ENCODE measurements at places on chromosomes 1 and 21. TPM values are rescaled to one million over a fixed set of nuclear protein-coding genes. Genes with fewer than 3 reads are reported as not detected.

DNA sequence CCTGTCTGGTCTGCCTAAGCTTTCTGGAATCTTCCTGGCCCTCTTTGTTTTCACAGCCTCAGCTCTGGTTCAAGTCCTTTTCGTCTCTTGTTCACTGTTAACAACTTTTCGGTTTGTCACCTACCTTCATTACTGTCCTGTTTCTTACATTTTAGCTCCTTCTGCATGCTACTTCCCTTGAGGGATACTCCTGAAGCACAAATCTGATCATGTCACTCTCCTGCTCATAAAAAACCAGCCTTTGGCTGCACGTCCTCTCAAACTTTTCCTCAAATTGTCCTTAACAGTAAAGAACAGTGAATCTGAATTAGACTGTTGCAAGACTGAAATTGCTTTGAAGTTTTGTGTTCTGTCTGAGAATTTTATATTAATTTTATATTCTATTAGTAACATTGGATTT, 3.3 kb downstream of the RAVER2 start:
- DNase-seq = no peak

GRCh38 chr1:35454616-35455015, 102.6 kb downstream of the KIAA0319L start:
- DNase-seq = no peak

- peak; percentile 61 for DNase-seq
Measured at GRCh38 chr21:31088474-31088751, 50.1 kb upstream of the KRTAP19-8 start.

The NR1I3 gene
- not detected for total RNA-seq

DNA sequence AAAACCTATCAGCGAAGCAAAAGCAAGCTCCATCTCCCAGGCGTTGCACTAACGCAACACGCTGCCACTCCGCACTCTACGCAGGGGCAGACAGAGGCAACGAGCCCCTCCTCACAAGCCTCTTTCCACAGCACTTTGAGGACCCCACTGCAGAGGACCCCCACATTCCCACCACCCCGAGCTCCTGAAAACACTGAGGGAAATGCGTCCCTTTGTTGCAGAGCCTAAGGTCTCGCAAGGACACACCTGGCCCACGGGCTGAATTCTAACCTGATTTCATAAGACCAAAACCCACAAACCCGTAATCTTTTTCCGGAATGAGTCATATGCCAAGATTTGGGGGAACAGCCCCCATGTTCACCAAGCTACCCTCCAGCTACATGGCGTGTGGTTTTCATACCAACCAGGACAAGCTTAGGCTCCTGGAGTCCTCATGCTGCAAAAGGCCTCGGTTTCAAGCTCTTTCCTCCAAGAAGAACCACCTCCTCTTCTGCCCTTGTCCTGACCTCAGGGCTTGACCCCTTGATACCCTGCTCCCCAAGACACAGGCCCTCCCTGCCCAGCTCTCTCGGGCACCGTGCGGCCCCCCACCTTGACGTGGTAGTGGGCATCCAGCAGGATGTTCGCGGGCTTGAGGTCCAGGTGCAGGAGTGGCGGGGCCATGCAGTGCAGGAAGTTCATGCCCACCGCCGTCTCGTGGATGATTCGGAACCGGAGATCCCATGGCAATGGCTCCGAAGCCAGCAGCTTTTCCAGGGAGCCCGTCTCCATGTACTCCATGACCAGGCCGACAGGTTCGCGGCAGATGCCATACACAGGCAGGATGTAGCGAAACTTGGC, 10.7 kb downstream of the RIPK4 start:
- no peak for DNase-seq

- no peak for DNase-seq
Measured at GRCh38 chr1:157056269-157056668, 10.7 kb upstream of the ARHGEF11 start.

DNA sequence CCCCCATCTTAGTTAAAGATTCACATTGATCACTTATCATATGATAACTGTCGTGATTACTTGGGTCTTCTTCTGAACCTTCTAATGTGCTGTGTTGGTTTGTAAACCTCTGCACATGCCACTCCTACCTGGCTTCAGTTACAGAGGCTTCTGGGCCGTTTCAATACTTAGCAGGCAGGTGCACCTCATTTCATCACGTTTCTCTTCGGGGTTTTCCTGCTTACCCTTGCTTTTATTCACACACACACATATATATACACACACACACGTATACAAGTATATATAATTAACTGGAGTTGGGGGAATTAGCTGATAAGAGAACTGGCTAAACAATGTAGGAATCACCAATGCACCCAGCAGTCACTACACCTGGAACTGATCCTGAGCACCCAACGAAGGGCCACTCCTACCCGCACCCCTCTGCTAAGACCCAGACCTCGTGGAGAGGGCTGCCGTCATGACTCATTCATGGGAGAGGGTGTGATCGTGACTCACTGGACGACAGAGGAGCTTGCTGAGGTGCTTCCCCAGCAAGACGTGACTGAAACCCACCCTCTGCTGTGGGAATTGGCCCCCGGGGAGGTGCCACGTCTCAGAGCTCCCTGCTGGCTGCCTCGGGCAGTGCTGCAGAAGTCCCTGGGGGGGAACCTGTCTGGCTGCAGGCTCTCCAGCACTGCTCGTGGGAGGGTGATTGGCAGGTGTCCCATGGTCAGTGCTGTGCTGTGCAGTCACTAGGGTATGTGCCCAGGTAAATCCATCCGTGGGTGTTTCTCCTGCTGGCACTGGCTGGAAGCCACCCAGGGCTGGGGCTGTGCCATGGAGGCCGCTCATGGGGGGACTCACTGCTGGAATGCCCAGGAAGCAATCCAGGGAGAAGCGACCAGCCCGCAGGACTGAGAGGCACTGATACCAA, 166.6 kb downstream of the DYRK1A start:
- no peak for DNase-seq

GRCh38 chr21:38577887-38578286, 79.6 kb upstream of the ERG start:
- no peak for DNase-seq

The ROR1 gene
- 94.3 TPM for total RNA-seq

- peak; percentile 54 for DNase-seq
Measured at GRCh38 chr1:54405898-54406293, 298 bp downstream of the SSBP3 start.

The SPATA45 gene
- not detected for total RNA-seq

The KIF14 gene
- 22.2 TPM for total RNA-seq

The TBX15 gene
- total RNA-seq = not detected

- DNase-seq = peak; percentile 18
Measured at GRCh38 chr1:176462674-176463378, at the start of gene PAPPA2. PAPPA2 (plus strand) TSS chr1:176463175; CDS start chr1:176556323, 93,148 bp downstream.

DNA sequence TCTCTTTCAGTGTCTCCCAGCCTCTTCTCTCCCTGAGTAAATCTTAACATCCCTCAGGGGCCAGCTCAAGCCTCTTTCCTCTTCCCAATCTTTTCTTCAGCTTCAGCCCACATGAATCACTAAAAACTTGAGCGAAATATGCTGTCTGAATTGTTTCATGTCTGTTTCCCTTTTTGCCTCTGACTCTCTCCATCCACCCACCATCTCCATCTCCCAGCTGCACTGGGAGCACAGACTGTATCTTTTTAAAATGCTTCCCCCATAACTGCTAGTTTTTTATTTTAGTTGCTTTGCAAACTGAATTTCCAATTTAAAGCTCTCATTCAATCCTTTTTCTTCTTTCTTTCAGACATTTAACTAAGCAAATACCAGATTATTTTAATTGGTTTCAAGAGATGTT, 3.0 kb upstream of the AHCTF1 start:
- no peak for DNase-seq

DNA sequence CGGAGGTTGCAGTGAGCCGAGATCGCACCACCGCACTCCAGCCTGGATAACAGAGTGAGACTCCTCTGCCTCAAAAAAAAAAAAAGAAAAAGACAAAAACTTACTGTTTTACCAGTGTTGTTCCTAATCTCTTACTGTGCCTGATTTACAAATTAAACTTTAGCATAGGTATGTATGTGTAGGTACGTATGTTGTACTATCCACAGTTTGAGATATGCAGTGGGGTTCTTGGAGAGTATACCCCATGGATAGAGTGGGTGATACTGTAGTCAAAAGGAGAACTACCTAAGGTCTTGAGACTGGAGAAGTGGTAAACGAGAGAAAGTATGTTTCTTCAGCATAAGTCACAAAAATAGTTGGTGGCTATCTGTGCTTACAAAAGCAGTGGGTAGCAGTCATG, 38.6 kb downstream of the RNF11 start:
- DNase-seq = no peak

DNA sequence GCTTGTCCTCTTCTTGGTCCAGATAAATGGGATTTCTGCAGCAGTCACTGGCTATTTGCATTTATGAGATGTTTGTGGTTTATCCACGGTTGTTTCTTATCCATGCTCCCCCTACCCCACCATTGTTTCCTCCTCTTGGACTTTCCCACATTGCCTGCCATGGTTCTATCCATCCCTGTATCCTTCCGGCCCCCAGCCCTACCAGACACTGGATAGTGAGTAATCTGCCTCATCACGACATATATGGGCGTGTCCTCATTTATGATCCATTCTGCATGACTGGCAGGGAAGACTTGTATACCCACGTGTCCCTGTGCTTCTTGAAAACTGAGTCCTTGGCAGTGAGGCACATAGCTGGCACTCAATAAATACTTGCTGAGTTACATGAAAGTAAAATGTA, 40.1 kb downstream of the CACNA1S start:
- no peak for DNase-seq

The OR2T35 gene
- total RNA-seq = not detected

DNA sequence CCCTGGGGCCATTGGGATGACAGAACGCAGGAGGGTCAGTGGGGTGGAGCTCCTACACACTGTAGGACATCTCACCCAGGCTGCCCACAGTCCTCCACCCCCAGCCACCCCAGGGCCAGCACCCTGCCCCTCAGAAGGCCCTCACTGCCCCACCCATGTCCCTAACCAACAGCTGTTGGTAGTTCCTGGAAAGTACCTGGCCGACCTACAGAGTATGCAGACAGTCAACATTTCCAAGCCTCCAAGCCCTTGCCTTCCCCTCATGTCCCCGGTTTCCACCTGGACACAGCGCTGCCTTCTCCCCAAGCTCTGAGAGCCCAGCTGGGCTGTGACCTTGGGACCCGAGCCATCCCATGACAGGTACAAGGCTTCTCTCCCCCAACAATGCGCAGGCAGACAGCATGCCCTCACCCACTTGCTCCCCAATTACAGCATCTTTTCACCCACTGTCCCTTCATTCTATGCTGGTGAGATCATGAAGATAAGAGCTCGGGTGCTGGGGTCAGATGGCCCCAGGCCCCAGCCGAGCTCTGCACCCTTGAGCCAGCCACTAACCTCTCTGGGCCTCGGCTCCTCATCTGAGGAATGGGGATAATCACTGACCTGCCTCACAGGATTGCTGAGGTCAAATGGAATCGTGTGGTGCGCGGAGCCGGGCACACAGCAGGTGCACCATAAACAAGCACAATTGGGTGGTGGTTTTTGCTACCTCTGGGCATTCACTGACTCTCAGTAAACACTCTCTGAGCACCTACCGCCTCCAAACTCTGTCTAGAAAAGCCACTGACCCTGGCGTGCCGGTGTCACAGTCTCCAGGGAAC, 11.2 kb downstream of the LAPTM5 start:
- DNase-seq = no peak

DNA sequence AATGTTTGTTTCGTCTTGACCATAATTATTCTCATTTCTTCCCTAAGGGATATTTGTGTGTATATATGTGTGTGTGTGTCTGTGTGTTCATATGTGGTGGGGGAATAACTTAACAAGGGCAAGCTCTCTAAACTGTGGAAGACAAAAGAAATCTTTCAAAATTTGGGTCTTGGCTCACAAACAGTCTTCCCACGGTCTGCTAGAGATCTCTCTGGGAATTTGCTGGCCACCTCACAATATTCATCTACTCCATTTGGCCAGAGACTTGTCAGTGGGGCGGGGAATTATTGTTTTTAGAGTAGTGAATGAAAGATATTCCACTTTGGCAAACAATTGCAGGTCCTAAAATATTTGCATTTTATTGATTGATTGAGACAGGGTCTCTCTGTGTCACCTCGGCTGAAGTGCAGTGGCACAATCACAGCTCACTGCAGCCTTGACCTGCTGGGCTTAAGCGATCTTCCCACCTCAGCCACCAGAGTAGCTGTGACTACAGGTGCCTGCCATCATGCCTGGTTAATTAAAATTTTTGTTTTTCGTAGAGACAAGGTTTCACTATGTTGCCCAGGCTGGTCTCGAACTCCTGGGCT, 8.0 kb upstream of the EIF2B3 start:
- DNase-seq = no peak

DNA sequence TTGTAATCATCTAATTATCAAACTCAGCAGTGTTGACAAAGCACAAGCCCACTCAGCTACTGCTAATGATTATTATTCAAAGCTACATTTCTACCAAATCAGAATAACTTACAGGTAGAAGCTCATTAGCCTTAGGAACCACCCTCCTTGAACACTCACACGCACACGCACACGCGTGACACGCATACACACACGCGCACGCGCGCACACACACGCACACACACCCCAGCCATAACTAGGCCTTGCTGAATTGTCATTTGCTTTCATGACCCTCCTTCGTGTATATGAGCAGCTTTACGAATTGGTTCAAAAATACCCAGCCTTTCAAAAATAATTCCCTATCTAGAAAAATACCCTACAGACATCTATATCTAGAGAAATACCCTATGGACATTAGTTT, 195.6 kb downstream of the SMYD3 start:
- no peak for DNase-seq

DNA sequence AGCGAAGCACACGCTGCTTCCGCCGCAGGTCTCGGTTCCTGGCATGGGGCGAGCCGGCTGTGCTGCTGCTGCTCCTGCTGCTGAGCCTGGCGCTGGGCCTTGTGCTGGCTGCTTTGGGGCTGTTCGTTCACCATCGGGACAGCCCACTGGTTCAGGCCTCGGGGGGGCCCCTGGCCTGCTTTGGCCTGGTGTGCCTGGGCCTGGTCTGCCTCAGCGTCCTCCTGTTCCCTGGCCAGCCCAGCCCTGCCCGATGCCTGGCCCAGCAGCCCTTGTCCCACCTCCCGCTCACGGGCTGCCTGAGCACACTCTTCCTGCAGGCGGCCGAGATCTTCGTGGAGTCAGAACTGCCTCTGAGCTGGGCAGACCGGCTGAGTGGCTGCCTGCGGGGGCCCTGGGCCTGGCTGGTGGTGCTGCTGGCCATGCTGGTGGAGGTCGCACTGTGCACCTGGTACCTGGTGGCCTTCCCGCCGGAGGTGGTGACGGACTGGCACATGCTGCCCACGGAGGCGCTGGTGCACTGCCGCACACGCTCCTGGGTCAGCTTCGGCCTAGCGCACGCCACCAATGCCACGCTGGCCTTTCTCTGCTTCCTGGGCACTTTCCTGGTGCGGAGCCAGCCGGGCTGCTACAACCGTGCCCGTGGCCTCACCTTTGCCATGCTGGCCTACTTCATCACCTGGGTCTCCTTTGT, 2.6 kb downstream of the TAS1R3 start:
- DNase-seq = no peak

The SYPL2 gene
- 0.49 TPM for total RNA-seq

DNA sequence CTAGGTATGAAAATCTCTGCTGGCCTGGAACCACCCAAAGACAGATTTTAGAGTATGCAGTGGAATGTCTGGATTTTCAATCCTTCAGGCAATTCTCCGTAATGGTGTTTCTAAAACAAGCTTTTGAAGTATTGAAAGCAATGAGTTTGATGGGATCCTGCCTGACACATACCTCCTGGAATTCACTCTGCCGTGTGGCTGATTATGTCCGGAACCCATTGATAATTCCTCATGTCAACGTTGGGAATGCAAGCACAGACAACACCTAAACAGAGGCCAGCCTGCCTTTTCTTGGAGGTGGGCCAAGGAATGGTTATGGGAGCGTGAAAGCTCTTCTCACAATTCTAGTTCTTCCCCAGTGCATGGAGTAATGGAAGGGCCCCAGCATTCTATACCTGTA, 168.9 kb upstream of the HMCN1 start:
- DNase-seq = no peak
